GM12864 (cell line): ENCODE measurements at places on chromosomes 12 and 14.

- DNase-seq, result no peak
These were observed 214.0 kb upstream of the NOVA1 start for GRCh38 chr14:26811756-26812305.

- DNase-seq, result no peak
These were observed 208.8 kb downstream of the EPS8 start for GRCh38 chr12:15580431-15580830.

DNA sequence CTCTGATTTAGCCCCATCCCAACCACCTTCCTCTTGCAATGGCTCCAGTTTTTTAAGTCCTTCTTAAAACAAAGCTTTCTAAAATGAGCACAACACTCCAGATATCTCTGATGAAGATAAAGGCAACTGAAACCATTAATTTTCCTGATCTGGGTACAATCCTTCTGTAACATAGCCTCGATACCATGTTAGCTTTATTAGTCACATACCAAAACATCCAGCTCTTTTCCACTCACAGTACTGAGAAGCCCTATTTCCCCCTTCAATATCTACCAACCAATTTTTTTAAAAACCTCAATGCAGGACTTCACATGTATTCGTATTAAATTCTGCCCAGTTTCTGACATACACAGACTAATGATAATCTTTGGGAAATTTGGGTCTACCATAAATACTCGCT is 105.9 kb downstream of the MED13L start:
- DNase-seq, result no peak

DNA sequence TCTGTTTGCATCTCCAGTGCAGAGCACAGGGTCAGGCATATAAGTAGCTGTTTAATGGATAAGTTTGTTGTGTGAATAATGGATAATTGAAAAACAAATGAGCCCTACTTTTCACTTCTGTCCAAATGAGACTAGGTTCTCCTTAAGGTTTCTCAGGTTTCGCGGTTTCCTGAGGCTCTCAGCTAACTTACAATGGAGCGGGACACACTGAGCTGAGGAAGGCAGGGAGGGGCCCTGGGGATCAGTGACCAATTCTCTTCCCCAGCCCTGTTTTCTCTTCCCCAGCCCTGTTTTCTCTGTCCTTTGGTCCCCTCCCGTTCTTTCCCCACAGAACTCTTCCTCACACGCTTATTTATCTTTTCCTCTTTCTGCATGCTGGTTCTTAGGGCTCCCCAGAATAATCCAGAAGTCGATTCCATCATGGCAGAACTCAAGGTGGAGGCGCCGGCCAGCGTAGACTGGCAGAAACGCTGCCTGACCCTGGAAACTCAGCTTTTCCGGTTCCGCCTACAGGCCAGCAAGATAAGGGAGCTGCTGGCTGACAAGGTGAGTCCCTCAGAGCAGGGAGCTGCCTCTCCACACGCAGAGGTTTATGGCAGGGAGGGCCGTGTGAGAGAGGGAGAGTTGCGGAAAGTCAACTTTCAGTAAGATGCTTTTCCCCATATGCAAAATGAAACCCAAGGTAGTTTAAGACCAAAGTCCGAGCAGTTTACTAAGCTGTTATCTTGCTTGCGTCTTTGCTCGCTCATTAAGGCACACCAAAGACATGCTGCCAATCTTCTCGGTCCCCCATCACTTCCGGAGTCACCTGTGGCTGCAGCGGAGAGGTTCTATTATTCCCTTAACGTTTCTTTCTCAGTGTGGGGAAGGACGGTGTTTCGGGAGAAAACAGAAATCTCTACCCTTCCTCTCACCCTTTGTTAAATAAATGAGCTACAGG is 8.6 kb downstream of the PLEKHH1 start:
- no peak for DNase-seq

GRCh38 chr14:62654641-62655040 is 390.6 kb downstream of the KCNH5 start:
- DNase-seq, result no peak
